ENCODE measurements at places on chromosomes 7 and 10.

GRCh38 chr10:154348-154747 is 19.1 kb downstream of the ZMYND11 start:
- DNase-seq, result no peak

DNA sequence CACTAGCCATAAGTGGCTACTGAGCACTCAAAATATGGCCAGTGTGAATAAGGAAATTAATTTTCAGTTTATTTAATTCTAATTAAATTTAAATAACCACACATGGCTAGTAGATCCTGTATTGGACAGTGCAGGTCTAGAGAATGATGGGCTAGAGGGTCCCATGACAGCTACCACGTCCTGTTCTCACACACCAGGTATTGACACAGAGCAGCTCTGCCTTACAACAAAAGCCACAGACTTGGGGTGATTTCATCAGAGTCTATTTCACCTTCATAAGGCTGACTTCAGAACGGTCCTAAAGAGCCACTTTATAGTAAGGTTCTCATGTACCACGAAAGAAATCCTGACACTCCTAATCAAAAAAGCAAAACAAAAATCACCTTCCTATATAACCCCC is 111.3 kb downstream of the UBE2H start:
- DNase-seq, result no peak

DNA sequence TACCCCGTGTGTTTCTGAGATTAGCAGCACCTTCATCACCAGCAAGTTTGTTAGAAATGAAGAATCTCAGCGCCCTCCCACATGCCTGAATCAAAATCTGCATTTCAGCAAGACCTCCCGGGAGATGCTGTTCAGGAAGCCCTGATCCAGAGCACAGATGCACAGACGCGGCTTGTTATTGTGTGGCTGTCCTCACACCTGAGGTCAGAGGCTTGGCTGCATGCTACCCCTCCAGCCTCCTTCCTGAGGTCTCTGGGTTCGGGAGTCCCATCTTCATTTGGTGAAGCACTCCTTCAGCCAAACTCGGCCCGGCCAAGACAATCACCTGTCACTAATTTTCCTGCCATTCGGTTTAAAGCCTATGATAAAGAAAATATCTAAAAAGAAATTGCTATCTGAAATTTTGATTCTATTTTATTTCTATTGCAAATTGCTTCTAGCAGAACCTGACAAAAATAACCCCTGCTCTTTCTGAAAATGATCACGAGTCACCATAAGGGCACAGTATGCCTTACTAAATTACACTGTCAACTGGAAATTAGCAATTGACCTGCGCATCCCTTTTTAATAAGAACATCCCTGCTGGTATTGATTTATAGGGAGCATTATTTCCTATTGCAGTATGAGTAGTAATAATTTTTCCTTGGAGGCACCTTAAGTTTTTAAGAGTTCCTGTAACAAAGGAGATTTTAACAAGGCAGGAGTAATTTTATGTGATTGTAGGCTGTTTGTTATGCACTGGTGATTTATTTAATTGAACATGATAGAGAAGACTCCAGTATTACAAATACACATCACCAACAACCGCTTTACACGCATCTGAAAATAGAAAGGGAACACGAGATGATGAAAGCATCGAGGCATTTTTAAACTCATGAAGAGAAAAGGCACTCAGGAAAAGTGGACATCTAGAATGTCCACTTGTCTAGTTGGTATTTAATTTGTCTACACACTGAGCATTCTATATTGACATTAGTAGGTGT is 49.5 kb downstream of the VSTM2A start:
- no peak for DNase-seq

GRCh38 chr10:91104193-91105041 is 116.0 kb upstream of the PCGF5 start:
- no peak for DNase-seq

DNA sequence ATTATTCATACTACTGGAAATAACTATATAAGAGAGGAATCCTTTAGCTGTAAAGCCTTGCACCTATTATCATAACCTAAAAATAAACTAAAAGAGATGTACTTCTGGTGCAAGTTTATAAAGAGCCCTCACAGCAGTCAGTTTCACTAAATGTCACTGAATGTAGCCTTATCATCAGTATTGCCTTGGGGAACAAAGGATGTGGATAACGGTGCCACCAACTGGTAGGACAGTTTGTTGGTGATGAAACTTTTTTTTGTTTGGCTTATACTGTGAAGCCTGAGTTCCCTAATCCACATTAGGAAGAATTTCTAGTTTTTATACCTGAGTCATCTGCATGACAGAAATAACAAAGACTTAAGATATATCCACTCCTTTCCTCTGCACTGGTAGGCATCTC is 117.9 kb upstream of the COL1A2 start:
- DNase-seq, result peak; percentile 29

- DNase-seq, result no peak
These were observed 205.6 kb upstream of the CSTF2T start for GRCh38 chr10:51905032-51905431.

DNA sequence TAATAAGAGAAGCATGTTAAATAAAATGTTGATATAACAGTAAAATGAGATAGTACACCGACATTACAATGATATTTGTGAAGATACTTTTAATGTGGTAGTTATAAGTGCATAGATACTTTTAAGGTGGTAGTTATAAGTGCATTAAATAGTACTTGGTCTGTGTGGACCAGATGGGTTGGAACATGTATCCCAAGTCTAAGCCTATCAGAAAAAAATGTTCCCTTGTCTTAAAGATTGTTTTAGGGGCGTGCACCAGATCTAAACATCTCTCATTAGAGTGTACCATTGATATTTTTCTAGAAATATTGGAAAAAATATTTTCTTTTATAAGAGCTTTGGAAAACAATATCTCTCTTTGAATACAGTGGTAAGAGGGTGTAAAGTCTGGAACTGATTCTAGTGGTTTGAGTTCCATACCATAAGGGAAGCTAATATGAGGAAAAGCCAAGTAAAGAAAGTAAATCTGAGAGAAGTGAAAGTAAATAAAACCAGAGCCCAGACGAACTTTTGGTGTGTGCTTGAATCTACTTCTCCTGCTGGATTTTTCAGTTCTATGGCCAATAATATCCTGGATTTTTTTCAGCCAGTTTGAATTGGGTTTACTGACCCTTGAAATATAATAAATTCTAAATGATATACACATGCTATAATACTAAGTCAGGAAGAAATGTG is 175.3 kb downstream of the MBL2 start:
- DNase-seq, result no peak

DNA sequence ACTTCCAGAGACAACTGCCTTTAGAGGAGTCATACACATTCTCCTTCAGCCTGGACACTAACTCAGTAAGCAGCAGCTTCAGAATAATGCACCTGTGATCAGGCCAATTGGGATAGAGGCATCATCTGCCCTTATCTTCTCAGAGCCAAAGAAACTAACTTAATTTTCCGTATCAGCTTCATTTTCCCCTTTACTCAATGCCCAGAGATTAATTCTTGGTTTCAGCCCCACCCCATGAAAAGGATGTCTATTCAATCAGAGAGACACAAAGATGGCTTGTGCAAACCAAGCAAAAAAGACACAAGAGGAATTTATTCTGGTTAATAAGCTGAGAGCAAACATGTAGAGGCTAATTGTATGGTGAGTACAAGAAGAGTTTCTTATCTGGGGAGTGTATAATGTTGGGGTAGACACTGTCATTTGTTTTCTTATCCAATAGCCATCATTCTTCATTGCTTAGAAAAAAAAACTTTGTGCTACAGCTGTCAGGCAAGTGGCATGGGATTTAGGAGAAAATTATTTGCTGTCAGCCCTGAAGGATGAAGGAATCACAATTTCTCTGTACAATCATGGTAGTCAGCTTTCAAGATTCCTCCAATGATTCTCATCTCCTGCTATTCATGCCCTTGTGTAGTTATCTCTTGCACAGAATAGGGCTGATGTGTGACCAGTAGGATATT is 38.7 kb upstream of the CCSER2 start:
- no peak for DNase-seq

DNA sequence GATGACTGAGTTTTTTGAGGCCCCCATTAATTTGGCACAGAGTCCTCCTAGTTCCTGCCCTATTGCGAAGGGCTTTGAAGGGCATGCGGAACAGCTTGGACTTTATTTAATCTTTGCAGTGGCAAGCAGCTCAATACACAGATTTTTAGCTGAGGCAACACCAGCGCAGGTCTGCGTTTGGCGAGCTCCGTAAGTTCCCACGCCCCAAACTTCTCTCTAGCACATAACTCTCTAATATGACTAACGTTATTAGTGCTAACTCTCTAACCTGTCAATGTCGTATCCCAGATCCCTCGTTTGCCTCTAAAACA is 366 bp upstream of the TAF3 start:
- no peak for DNase-seq

DNA sequence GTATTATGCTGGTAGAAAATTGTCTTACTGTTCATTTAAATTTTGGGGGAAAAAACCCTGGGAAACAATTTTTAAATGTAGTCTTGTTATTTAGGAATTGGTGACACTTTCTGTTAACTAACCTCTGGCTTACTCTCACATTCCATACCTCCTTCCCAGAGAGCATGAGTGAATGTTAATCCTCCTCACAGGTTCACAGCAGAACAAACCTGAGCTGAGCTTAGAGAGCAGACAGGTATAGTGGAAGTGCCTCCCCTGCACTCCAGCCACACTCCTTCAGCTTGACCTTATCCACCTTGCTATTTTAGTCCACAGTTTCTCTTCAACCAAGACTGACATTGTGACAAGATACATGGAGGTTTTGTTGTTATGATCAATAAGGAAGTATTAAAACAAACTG is 235.9 kb downstream of the FOXP2 start:
- DNase-seq, result peak; percentile 15

GRCh38 chr7:137081321-137082093 is 213.1 kb downstream of the CHRM2 start:
- no peak for DNase-seq

DNA sequence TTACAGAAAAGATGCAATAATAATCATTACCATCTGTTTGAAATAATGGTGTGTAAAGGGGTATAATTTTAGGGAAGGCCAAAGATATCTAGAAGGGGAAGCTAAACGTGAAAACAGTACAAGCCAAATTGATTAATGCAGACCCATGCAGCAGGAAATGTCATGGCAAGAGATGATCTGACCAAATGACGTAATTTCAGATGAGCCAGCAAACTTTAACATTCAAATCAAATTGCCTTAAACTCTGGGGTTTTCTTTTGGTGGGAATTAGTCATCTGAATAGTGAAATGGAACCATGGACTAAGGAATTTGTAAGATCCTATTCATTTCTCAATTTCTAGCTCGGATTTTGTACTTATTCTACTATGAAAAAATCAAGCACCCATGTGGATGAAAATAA is 21.4 kb upstream of the SCIN start:
- no peak for DNase-seq

DNA sequence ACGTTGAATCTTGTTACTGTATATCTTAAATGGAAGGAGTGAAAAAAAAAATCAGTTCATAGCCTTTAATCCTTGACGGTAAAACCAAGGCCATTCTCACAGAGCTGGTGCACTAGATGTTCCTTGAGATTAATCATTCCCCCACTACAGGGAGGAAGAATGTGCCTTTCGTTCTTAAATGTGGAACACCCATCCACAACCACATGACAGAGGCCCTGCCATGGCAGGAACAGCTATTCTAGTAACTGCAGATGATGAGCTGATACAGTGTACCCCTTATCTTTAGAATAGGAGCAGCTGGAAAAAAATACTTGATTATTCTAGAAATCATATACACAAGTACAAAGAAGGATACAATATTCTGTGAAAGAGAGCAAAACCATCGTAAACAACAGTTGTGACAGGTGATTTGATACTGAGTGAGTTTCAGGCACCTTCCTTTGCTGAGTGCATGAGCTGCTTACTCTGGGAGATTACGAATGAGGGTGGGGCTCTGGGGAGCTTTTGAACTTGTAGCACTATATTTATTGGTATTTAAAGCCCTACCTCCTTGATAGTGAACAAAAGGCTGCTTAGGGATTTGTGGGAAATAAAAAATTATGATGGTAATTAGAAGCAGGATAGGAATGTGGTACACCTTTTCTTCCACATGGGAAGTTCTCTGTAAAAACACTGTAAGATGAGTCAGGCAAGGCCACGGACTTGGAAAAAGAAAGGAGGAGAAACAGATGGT is 244.4 kb upstream of the SLC26A5 start:
- no peak for DNase-seq

- peak; percentile 56 for DNase-seq
These were observed 52.0 kb upstream of the SMNDC1 start for GRCh38 chr10:110356628-110357245.

GRCh38 chr10:100984672-100985177 is 2.6 kb downstream of the MRPL43 start:
- no peak for DNase-seq

Measured in iPS-NIHi11 (cell line).